ENCODE measurements at places on chromosomes 3 and 15.

DNA sequence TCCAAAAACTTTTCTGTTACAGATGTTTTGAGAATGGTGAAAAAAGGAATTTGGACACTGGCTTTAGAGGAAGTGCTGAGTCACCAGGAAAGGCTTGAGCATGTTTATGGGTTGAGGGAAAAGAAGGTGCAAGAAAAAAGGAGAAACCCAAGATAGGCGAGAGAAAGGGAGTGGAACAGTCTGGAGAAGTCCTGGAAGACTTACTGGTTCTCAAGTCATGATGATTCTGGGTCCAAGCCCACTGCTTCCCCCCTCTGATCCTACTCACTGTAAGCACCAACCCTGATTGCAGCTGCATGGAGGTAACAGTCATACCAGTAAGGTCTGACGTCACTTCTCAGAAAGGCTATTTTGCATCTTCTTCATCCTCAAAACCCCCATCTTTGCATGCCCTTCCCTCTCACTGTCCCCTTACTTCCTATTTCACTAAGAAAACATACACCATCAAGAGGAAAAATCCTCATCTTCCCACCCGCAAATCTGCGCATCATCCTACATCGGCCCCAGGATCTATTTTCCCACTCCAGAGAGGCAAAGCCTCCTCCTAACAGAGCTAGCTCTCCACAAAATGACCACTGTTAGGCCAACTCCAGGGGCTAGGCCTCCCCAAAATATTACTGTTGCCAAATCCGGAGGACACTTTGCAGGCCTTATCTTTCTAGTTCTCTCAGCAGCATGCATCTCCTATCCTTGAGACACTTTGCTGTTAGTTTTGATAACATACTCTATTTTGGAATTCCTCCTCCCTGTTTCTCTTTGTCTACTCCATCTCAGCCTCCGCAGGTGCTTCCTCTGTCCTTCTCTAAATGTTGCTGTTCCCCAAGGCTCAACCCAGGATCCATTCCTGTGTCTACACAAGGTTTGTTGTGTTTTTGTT, 3.2 kb upstream of the ATP13A3 start:
- DNase-seq, result no peak

DNA sequence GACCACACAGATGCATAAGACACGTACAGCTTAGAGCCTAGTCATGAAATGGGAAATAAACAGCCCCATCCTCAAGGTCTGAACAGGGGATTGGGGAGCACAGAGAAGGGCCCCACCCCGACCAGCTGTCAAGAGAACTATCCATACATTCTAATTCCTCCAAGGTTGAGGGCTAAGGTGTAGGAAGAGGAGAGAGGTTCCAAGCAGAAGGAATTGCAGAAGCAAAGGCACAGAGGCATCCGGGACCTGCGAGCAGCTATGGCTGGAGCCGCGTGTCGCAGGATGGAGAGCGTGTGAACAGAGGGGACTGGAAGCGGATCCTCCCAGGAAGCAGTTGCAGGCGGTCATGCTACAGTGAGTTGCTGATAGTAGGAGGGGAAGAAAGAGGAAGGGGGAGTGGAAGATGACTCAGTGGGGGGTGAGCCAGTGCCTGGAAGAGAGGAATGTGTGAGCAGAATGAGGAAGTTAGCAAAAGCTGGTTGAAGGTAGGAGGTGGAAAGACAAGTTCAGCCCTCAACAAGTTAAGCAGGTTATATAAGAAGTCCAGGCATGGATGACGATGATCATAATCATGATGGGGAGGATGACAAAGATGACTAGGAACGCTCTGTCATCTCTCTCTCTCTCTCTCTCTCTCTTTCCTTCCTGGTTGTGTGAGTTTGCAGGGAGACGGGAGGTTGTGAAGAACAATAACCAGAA, 89.7 kb downstream of the LIPC start:
- no peak for DNase-seq

DNA sequence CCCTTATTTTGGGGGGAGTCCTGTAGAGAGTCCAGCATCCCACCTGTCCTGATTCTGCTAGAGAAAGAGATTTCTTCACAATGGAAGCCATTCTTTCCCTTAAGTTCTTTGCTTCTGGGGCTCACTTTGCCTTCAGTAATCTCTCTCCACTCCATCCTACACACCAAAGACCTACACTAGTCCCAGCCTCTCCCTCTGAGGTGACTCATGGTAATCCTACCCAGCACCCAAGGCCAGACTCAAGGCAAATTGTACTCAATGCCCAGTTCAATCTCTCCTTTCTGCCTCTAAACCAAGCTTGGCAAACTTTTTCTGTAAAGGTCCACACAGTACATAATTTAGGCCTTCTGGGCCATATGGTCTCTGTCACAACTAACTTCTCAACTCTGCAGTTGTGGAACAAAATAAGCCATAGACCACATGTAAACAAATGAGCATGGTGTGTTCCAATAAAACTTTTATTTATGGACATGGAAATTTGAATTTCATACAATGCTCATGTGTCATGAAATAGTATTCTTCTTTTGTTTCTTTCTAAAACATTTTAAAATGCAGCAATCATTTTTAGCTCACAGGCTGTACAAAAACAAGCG, 72.5 kb downstream of the MRPL46 start:
- no peak for DNase-seq

- DNase-seq, result no peak
Measured at GRCh38 chr3:36909181-36909580, 35.7 kb downstream of the TRANK1 start.

GRCh38 chr15:42375252-42375651, 16.0 kb downstream of the CAPN3 start:
- no peak for DNase-seq
